ENCODE measurements at places on chromosomes 5 and 9.

DNA sequence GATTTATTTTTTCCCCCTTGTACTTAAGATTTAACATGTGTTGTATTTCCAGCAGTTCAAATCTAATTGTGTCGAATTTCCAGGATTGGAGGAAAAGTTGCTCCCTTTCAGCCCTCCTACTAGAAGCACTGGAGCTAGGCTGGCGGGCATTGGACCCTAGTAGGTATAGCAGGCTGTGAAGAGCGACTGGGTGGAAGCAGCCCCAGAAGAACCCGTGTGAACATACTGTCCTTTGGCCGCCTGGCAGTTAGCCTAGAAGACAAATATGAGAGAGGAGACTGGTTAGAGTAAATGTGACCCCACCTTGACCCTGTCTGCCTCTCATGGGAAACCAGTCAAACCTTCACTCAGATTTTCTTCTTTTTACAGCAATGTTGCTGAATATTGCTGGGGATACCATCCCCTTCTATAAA lies 13.9 kb downstream of the ALDOB start:
- no peak for DNase-seq

- DNase-seq, result no peak
Measured at GRCh38 chr5:167029488-167029887, 1262.0 kb upstream of the WWC1 start.

- DNase-seq, result peak; percentile 7
Measured at GRCh38 chr5:23257656-23258055, 249.8 kb upstream of the PRDM9 start.

- DNase-seq, result no peak
Measured at GRCh38 chr9:88303721-88304451, 84.4 kb upstream of the SPIN1 start.

DNA sequence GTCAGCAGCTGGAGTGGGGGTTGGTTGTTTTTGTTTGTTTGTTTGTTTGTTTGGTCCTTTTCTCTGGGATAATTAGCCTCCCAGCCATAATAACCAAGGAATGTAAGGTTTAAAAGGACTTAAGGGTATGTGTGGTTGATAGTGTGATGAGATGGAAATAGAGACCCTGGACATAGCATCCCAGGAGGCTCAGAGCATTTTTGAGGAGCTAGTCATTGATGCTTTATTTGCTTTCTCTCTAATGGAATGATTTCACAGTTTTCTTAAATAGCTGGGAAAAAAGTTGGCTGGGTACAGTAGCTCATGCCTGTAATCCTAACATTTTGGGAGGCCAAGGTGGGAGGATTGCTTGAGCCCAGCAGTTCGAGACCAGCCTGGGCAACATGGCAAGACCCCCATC lies 45.1 kb downstream of the TTC1 start:
- no peak for DNase-seq

- DNase-seq, result peak; percentile 40
Measured at GRCh38 chr5:25119650-25120049, 474.9 kb upstream of the CDH10 start.

- no peak for DNase-seq
Measured at GRCh38 chr9:1443450-1443849, 393.3 kb downstream of the DMRT2 start.

GRCh38 chr5:143952809-143953208 lies 140.8 kb downstream of the HMHB1 start:
- DNase-seq, result no peak

DNA sequence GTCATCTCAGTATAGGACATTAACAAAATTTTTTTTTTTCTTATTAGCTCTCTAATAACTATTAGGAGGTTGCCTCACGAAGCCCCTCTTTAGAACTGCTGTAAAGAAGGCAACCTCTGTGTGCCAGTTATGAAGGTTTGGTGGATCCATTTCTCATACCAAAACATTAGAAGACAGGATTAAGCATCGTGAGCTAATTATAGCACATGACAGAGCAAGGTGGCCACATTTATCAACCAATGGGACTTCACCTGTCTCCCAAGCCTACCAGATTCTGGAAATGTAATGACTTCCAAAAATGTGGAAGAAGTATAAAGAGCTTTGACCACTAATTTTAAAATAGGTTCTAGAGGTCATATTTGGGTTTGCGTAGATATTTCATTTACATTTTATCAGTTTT lies 107.2 kb downstream of the SMARCA2 start:
- DNase-seq, result no peak

DNA sequence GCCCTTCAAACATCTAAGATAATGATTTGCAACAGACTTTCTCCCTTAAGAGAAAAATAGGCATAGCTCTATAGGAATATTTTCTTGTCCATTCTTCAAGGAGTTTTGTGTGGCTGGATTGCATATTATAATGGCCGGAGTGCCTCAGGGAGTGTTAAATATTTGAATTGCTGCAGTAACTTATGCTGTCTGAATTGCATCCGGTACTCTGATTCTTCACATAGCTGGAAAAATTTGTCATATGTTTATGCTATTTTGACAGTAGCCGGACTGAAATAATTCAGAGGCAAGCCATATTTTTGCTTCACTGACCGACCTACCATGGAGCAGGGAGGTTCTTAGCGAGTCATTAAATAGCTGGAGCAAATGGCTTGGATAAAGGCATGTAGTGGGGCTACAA lies 621.0 kb downstream of the ACTL7B start:
- DNase-seq, result no peak

DNA sequence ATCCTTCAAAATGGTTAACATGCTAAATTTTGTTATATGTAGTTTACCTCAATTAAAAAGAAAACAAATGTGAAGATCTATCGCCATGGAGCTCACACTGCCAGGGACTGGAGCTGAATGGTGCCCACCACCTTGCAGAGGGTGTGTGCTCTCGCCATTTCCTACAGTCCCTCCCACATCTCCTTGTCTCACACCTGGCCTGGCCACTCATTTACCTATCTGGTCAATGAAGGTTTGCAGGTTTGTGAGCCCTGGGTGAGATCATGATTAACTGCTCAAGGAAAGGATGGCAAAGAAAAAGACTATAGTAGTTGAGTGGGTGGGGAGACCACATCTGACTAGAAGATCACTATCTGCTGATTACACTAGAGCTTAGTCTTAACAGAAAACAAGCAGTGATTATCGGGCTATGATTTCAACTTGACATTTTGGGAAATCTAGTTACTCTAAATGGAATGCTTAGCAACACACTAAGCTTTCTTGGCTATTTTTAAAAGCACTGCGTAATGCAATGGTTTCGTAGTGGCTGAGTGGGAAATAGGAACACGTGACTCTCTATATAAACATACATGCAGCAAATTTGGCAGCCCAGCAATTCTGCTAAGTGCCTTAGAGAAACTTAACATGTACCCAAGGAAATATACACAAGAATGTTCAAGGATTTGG lies 27.3 kb downstream of the PUM3 start:
- DNase-seq, result peak; percentile 22

- DNase-seq, result no peak
Measured at GRCh38 chr5:119353213-119353612, 2.6 kb upstream of the TNFAIP8 start.

Data from ACHN (cell line).